Common myeloid progenitor, CD34-positive (primary cell): ENCODE measurements at places on chromosomes 6 and 20.
A peak's percentile ranks its signal among the peaks of the same experiment; 100 is the strongest.

- DNase-seq = no peak
These were observed 76.7 kb downstream of the RNF182 start for GRCh38 chr6:14001329-14002012.

GRCh38 chr6:159513914-159514313 is 179.1 kb downstream of the SOD2 start:
- no peak for DNase-seq

DNA sequence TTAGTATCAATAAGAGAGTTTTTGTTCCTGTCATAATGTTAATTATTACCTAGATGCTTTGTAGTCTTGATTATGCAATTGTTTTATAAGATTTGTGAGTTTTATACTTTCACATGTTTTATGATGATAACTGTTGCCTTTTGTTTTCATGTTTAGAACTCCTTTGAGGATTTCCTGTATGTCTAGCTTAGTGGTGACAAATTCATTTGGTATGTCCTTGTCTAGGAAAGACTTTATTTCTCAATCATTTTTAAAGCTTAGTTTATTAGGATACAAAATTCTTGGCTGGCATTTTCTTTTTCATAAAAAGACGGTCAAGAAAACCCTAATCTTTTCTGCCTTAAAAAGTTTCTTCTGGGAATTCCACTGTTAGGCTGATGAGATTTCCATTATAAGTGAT is 849.9 kb upstream of the EYS start:
- DNase-seq = no peak

DNA sequence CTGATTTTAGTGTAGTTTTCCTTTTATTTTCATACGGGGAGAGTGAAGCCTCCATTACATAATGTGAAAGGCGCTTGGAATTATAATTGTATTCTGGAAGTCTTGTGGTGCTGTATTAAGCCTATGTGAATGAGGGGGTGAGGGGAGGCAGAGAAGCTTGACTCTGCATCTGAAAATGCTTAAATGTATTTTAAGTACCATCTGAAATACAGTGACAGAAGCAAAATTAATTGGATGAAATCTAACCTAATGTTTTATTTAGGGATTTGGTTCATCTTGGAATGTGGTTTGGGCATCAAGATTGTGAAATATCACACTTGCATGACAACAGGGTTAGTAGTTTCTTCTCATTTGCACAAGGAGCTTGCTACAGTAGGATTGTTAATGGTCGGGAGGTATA is 41.2 kb downstream of the TMEM200A start:
- no peak for DNase-seq

- DNase-seq = no peak
These were observed 2.1 kb downstream of the FAM110A start for GRCh38 chr20:835608-836045.

GRCh38 chr20:50848846-50849673 is 54.2 kb downstream of the BCAS4 start:
- no peak for DNase-seq

GRCh38 chr6:164063346-164063745 is 648.8 kb downstream of the QKI start:
- no peak for DNase-seq

GRCh38 chr6:159527351-159527750 is 165.7 kb downstream of the SOD2 start:
- no peak for DNase-seq

GRCh38 chr6:169669889-169670288 is 31.9 kb downstream of the WDR27 start:
- peak; percentile 56 for DNase-seq

GRCh38 chr6:71533939-71534379 is 245.3 kb downstream of the OGFRL1 start:
- DNase-seq = no peak

DNA sequence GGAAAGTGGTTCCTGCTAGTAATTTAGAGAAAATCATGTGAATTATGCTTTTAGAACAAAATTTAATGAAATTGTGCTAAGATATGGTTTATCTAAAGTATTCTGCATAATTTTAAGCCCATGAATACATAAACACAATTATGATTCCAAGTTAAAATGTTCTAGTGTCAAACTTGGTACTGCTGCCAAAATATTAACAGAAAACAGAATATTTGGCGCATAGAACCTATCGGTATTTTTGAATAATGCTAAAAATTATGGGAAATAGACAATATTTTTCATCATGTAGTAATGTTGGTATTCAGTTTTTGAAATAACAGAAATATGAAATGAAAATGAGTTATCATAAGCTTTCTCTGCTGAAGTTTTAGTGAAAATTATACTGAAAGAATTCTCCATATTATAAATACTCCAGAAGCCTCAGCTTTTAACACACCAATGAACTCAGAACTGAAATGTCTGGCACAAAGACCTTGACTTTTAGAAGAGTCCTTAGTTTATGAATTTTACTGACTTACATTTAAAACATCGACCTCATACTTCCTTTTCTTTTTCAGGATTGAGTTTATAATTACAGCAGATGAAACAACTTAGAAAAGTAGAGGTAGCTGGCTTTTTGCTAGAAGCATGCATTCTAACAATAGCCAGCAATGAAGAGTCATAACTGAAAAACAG is 1192.3 kb upstream of the GJE1 start:
- DNase-seq = no peak

- DNase-seq = peak; percentile 78
These were observed 8.2 kb upstream of the UBE2V1 start for GRCh38 chr20:50120935-50121693.

DNA sequence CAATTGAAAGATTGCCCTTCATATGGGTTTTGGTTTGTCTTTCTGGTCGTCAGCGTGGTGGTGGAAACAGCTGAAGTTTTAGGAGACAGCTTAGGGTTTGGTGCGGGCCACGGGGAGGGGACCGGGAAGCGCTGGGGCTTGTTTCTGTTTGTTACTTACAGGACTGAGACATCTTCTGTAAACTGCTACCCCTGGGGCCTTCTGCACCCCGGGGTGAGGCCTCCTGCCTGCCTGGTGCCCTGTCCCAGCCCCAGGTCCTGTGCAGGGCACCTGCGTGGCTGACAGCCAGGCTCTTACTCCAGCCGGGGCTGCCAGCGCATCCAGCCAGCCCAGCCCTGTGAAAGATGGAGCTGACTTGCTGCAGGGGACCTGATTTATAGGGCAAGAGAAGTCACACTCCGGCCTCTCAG is 22.8 kb downstream of the NPEPL1 start:
- DNase-seq = no peak

GRCh38 chr20:25453035-25453810 is 45.8 kb downstream of the GINS1 start:
- DNase-seq = no peak

GRCh38 chr6:36204068-36204753 is 7.7 kb downstream of the BRPF3 start:
- DNase-seq = peak; percentile 78

GRCh38 chr6:157792671-157793070 is 30.4 kb upstream of the SNX9 start:
- no peak for DNase-seq

GRCh38 chr6:168581236-168581635 is 140.3 kb downstream of the SMOC2 start:
- no peak for DNase-seq

DNA sequence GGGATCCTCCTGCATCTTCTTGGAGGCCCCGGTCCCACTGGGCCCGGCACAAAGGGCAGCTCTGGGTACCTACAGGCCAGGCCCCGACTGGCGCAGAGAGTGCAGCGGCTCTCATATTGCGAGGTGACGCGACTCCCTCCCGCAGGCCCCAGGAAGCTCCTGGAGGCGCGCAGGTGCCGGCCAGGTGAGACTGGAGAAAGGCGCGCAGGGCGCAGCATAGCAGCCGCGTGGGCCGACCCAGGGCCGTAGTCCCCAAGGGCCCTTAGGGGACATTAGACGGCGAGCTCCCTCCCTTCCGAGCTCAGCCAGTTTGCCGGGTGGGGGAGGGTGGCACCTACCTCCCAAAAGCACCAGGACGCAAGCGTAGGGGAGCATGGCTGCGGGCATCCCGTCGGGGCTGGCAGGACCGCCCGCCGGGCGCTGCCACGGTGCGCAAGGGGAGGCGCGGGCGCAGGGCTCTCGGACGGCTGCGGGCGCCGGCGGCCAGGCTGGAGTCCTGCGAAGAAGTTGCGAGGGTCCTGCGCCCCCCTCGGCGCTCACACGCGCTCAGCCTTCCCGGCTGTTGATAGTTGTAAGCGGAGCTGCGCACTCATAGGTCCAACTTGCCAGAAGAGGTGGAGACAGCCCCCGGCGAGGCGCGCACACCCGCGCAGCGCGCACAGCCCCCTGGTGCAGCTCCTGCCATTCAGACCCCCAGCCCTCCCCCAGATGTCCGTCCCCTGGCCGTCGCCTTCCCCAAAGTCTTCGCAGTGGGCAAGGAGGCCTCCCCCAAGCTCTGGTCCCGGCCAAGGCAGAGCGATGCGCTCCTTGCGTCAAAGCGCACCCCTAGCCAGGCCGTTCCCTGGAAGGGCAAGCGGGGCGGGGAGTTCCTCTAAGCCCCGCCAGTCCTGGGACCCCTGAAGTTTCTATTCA is 622 bp downstream of the APCDD1L start:
- DNase-seq = no peak

DNA sequence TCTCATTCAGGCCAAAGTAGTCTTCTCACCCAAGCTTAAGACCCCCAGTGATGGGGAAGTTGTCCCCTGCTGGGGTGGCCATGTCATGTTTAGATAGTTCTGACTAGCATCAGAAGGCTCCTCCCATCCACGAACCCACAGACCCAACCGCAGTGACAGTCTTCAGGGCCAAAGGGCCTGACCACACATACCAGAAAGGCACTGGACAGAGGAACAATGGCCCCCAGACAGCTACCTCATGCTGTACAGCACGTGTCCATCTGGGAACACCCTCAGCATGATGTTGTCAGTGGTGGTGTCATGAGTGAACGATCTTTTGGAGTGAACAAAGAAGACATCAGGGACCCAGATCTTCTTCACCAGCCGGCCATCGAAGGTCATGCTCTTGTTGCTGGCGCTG is 46.3 kb downstream of the GABRR2 start:
- no peak for DNase-seq

GRCh38 chr20:62238569-62239277 is 402 bp downstream of the OSBPL2 start:
- no peak for DNase-seq

- DNase-seq = no peak
These were observed 8.9 kb downstream of the UTRN start for GRCh38 chr6:144294016-144294415.
